Activated T-cell treated with anti-CD3 and anti-CD28 coated beads for 48 hours (primary cell): ENCODE measurements at places on chromosomes 3 and 15.

DNA sequence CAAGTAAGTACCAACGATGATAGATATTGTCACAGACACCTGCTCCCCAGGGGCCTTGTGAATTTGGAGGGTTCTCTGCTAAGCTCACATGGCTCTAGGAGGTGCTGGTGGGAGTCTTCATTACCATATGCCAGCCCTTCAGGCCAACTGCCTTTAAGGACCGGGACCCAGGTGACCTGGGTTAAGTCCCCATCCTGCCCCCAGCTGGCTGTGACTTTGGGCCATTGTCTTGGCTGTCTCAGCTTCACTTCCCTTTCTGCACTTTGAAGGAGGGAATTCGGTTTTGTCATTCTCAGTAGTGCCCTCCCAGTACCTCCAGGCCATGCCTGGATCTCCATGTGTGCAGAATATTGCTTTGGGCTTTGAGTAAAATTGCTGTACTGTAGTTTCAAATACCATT is 72.8 kb upstream of the ACAD9 start:
- DNase-seq: no peak

DNA sequence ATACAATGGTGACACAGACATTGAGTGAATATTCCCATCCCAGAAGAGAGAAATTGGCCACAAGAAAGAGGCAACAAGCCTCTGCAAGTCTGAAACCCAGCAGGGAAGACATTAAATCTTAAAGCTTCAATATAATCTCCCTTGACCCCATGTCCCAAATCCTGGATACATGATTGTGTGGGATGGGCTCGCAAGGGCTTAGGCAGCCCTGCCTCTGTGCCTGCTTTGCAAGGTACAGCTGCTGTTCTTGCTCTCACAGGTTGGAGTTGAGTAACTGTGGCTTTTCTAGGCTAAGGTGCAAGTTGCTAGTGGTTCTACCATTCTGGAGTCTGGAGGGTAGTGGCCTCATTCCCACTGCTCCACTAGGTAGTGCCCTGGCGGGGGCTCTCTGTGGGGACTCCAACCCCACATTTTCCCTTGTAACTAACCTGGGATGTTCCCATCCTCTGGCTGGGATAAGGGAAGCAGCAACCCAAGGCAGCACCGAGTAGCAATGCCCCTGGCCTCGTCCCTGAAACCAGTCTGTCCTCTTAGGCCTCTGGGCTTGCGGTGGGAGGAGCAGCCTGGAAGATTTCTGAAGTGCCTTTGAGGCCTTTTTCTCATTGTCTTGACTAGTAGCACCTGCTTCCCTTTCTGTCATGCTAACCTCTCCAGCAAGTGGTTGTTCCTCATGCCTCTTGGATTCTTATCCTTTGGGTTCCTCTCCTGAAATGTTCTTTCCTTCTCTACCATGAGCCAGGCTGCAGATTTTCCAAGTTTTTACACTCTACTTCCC is 90.0 kb downstream of the FAM174B start:
- no peak for DNase-seq

DNA sequence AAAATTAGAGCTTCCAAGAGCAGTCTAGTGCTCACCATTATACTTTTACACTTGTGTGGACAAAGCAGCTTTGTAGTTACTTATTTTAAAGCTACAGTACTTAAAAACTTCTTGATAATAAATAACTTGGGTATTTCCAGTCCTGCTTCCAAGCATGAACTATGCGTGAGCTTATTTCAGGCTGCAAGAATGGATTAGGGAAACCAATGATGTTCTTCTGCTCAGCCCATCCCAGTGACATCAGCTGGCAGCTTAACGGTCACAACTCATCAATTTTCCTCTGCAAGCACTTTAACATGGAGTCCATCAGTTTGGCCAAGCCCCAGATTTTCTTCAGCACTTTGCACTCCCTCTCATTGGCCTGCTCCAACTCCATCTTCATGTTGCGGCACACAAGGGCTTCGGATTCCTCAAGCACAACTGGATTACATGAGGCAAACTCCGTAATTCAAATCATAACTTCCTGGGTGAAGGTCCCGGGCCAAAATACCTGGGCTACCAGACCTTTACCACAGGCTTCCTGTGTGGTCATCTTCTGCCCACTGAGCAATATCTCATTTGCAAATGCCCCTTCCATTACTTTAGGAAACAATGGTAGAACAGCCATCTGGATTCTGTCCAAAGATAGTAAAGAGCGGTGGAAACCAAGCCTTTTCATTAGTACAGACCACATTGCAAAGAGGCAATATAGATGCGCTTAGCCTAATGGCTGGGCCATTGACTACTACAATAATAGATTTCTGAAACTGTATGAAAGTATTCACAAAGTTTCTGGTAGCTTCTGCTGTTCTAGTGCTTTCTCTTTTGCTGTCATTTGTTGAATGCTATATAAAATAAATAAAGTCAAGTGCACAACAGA is 87.5 kb upstream of the DAZL start:
- no peak for DNase-seq

GRCh38 chr15:48602358-48603122 is 43.0 kb downstream of the FBN1 start:
- no peak for DNase-seq

GRCh38 chr3:46649436-46649835 is 37.1 kb downstream of the FAM240A start:
- no peak for DNase-seq

DNA sequence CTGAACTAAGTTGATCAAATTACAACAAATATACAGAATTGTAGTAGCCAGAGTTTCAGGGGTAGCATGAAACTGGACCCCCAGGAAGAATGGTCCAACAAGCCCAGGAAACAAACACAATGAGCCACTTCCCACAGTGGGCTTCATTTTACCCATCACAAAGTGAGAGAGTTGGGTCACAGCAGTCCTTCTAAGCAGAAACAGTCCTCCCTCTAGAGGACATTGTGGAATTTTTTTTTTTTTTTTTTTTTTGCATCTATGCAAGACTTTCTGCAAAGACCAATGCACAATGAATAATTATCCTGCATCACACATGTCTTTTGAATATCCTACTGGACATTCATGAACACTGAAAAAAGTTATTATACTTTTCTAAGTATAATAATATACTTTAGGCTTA is 73.8 kb upstream of the ATP13A5 start:
- DNase-seq: no peak

- no peak for DNase-seq
Measured at GRCh38 chr3:11002371-11002807, 9.8 kb downstream of the SLC6A1 start.

- no peak for DNase-seq
Measured at GRCh38 chr3:54963641-54964040, 35.8 kb upstream of the LRTM1 start.

DNA sequence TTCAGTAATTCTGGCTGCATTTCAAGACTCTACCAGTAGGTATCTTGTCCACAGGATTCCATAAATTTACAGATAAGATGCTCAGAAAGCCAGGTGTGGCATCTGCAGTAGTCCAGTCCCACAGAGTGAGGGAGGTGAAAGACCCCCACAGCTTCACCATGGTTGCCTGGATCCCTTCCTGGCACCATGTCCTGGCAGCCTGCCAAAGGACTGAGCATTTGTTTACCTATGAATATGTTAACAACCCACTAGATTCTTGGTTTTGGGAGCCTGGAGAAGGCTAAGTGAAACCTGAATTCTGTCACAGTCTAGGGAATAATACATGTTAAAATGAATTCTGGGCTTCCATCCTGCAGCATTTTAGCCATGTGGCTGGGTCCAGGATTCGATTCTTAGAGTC is 14.9 kb downstream of the CHST2 start:
- no peak for DNase-seq

GRCh38 chr3:59660852-59661625 is 611.2 kb upstream of the CFAP20DC start:
- DNase-seq: no peak

DNA sequence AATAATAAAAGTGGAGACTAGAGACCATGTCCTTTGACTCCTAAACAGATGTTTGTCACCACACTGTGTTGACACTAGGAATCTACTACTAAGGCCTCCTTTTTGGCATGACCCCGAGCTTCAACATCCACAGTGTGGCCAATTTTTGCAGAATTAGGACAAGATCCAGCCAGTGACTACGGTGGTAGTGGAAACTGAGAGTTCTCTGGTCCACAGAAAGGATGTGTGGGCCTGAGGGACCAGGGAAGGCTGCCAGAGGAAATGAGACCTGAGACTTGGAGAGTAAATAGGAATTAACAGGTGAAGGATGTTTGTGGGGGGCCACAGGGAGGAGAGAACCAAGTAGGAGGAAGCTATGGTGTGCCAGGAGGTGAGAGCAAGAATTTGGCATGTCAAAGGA is 122.7 kb downstream of the CHCHD6 start:
- DNase-seq: no peak

GRCh38 chr3:53801319-53801718 is 44.9 kb downstream of the CHDH start:
- DNase-seq: no peak

DNA sequence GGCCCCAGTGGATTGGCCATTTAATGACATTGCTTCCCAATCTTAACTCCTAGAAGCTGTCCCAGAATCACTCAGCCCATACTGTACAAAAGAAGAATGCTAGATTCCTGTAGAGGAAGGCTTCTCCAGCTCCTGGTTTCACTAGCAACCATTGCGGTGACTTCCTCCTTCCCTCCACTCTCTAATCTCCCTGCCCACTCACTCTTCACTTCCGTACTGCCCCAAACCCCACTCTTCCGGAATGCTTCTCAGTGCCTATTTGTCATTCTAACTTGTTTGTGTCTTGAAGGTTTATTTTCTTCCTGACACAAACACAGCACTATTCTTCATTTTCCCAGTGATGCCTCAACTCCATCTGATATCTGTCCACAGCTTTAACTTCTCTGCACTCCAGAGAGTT is 97.1 kb upstream of the SPATA16 start:
- no peak for DNase-seq

DNA sequence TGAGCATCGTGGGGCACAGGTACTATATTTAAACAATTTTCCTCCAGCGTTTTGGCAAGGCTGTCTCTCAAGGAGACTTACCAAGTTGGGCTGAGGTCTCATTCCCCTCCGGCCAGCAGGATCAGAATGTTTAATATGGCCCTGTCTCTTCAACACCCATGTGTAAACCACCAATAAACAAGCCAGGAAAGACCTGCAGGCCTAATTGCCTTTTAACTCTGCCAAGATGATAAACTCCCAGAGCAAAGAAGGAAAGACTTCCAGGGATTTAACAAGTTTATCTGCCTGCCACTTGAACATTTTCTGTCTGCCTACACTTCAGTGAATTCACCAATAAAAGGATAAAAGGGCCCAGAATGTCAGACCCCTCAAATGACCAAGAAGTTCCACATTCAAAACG is 130.3 kb upstream of the WNT5A start:
- no peak for DNase-seq

DNA sequence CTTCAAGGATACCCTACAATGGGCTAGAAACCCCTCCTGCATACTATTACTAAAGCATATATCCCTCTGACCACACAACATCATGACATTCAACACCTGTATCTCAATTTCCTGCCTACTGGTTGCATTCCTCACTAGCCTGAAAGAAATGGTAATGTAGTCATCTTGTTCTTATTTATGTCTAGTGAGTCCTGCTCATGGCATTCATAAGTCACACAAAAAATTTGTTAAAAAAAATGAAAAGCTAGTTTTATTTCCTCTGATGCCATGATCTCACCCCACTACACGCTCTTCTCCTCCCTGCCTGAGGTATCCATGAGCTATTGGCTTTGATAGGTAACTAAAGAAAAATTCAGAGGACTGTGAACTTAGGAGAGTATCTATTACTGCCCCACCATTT is 284.5 kb downstream of the ZNF385D start:
- no peak for DNase-seq

- DNase-seq: no peak
Measured at GRCh38 chr3:125202197-125202596, 10.4 kb downstream of the SLC12A8 start.

GRCh38 chr3:5891711-5892110 is 704.2 kb downstream of the EDEM1 start:
- no peak for DNase-seq

DNA sequence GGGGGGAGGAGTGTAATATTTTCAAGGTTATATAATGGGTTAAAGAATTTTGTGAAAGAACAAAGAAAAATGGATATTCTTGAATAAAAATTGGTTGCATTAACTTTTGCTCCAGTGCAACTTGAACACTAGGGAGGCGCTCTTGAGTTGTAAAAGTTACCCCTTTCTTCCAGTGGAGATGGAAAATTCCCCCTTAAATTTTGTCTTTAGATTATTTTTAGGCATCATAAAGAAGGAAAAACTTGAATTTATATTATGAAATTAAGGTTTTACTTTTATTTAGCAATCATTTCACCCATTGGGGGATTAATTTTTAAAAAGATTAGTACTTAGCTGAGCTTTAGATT is 550 bp upstream of the CHD2 start:
- DNase-seq: no peak

GRCh38 chr15:63573533-63573932 is 23.7 kb upstream of the FBXL22 start:
- no peak for DNase-seq

DNA sequence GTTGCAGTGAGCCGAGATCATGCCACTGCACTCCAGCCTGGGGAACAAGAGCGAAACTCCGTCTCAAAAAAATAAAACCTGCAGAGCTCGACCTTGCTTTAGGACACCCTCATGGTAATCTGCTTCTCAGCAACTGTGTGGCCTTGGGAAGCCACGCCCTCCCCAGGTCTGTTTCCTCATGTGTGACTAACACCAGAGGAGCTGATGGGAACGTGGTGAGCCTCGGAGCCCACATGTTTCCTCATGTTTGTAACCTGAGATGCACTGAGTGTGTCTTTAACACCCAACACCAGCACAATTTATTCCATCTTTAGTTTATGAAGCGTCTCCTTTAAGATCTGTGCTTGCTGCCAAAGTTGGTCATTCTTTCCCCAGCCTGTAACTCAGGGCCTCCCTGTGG is 142.8 kb downstream of the OCA2 start:
- DNase-seq: no peak

DNA sequence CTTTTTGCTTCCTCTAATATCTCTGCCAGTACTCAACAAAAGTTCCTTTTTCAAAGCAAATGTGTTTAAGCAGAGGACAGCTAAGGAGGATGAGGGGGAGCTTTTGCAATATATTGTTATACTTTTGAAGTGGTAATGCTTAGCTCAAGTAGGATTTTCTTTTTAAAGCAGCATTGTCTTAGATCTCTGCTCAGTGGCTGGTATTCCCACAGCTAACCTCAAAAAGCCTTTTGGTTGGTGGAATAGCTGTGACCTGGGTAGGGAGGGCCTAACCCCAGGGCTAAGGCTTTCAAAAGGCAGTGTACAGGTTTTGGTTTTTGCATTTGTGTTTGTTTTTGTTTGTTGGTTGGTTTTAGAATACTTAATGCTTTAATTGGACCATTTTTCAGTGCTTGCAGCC is 76.1 kb downstream of the UBP1 start:
- DNase-seq: no peak

DNA sequence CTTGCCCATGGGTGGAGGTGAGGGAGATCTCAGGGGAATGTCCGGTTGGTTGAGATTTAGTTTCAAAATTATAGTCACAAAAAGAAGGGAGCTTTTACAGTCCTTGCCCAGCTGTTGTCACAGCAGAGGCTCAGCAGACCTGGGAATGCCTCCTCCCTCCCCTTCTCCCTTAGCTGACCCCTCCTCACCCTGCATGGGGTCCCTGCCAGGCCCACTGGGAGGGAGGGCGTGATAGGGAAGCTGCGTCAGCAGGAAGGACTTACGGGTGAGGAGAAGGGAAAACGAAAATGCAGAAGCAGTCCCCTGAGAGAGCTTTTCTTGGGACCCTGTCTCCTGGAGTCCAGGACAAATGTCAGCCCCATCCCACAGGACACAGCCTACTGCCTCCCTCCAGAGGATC is 18.9 kb downstream of the SCN5A start:
- DNase-seq: no peak
